ENCODE measurements at places on chromosomes 2 and 18. TPM values are rescaled to one million over a fixed set of nuclear protein-coding genes. Genes with fewer than 3 reads are reported as not detected.

DNA sequence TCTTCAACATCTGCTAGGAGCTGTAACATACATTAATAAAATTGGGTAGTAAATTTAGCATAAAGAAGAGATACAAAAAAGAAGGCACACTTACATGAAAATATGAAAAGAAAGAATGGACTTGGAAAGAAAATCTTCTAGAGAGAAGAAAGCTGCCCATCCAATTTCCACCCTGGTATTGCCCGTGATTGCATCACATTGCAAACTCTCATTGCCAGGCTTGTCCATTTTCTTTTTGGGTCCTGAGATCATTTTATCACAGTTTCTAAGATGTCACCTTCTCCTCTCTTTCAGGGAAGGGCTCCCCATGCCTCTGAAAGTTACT, 321.5 kb downstream of the RND3 start:
- DNase-seq = no peak

Gene PLB1
- 0.70 TPM for polyA plus RNA-seq

Gene UGT1A4
- polyA plus RNA-seq = not detected

- no peak for DNase-seq
Measured at GRCh38 chr2:227513113-227513512, 41.2 kb downstream of the AGFG1 start.

DNA sequence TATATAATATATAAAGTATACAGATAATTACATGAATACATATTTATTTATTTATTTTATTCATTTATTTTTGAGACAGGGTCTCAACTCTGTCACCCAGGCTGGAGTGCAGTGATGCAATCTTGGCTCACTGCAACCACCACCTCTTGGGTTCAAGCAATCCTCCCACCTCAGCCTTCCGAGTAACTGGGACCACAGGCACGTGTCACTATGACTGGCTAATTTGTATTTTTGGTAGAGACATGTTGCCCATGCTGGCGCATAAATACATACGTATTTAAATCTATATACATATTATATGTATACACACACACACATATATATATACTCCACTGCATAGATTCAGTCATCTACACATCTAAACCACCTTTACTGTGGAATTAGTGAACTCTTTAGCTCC, 20.6 kb upstream of the NDUFV2 start:
- no peak for DNase-seq

Gene CTAGE1
- not detected for polyA plus RNA-seq

- no peak for DNase-seq
Measured at GRCh38 chr2:191926671-191927070, 79.8 kb upstream of the CAVIN2 start.

DNA sequence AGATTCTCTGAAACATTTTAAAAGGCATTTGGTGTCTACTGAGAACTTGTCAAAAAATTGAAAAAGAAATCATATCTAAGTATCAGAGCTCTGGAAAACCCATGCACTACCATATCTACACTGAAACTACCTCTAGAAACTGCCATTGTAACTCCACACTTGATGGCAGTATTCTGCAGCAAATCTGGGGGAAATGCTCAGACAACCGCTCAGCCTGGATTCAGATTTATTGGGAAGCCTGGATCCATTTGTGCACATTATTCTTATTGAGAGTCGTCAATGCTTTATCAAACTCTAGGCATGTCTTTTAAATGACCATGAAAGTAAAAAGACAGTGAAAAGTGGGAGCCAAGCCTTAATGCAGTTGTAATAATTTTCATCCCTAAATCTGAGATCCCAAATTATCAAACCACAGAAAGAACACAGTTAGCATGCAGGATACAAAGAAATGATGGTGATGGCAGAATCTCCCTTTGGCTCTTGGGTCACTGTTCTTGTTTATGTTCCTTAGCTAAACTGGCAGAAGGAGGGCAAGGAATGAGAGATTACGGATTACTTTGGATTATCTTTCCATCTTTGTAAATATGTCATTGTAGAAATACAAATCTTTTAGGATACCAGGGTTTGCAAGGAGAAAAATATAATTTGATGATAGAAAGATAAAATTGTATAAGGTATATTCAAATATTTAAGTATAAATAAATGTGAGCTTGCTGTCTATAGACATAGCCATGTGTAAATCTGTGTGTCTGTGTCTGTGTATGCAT, 512.1 kb upstream of the SYT4 start:
- no peak for DNase-seq

DNA sequence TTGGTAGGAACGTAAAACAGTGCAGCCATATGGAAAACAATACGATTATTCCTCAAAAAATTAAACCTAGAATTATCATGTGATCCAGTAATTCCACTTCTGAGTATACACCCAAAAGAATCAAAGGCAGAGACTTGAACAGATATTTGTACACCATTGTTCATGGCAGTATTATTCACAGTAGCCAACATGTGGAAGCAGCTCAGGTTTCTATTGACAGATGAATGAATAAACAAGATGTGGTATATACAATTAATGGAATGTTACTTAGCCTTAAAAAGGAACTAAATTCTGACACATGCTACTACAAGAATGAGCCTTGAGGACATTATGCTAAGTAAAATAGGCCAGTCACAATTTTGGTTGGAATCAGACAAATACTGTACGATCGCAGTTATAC, 14.2 kb upstream of the RTTN start:
- DNase-seq = no peak

GRCh38 chr2:130754811-130755210, 529 bp upstream of the AMER3 start:
- DNase-seq = no peak

Gene TXNL1
- polyA plus RNA-seq = 94.3 TPM

- no peak for DNase-seq
Measured at GRCh38 chr2:108919571-108920373, 69.2 kb downstream of the EDAR start.

Gene ALPP
- not detected for polyA plus RNA-seq

DNA sequence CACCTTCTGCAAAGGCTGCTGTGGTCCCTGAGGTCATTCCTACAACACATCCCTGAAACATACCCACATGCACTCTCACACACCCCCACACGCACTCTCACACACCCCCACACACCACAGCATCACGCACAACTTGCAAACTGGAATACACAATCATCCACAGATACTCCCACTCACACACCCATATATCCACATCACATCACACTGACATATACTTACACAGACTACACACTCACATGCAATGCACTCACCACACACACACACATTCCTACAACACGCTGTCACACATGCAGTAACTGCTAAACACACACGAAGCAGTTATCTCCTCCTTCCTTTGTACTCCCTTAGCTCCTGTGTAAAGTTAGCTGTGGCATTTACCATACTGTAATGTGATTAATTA, 57.1 kb upstream of the PKDCC start:
- no peak for DNase-seq

Gene SGO2
- polyA plus RNA-seq = 14.4 TPM

Gene UGT1A3
- not detected for polyA plus RNA-seq

DNA sequence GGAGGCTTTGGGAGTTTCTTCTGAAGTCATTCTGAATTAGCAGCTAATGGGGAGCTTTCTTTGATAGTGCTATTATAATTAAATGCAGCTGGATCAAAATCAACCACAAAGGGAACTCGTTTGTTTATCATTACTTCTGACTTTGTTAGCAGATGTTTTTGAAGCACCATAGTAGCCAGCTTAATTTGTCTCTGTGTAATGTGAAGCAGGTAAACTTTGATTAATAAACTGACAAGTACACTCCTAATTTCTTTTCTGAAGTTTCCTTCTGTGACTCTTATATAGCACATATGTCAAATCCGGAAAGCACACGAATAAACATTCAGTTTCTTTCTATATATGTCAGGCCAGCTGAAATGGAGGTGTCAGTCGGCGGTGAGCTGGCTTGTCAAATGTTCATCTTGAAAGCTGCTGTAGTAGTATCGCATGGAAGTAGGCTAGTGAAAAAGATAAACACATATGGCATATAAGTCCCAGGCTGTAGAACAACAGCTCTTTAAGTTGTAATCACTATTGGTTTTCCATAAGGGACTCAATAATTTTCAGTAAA, 451.9 kb upstream of the ZEB2 start:
- no peak for DNase-seq

Gene FNDC4
- 7.0 TPM for polyA plus RNA-seq
